ENCODE measurements at places on chromosomes 5 and 9. TPM values are rescaled to one million over a fixed set of nuclear protein-coding genes. Genes with fewer than 3 reads are reported as not detected.

GRCh38 chr5:32714836-32715235 lies 3.7 kb downstream of the NPR3 start:
- no peak for DNase-seq

- peak; percentile 71 for DNase-seq
Measured at GRCh38 chr5:139710319-139711066, 62.3 kb downstream of the CXXC5 start.

The ADAMTS6 gene
- total RNA-seq, result 1.5 TPM

The HRCT1 gene
- total RNA-seq, result not detected

DNA sequence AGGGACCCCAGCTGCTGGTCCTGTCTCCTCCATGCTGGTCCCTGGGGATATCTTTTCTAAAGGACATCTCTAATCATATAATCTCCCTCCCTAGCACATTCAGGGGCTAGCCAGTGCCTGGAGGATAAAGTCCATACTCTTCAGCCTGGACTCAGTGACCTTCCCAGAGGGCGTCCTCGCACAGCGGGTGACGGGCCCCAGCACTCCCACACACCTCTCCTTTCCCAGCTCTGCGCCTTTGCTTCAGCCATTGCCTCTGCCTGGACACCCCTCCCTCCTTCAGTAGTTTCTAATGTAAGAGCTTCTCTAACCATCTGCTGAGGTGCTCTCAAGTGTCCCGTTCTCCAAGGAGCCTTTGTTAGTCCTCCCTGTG lies 15.2 kb upstream of the TNIP1 start:
- no peak for DNase-seq

GRCh38 chr9:93171261-93171990 lies 12.5 kb upstream of the WNK2 start:
- no peak for DNase-seq

- no peak for DNase-seq
Measured at GRCh38 chr5:83972236-83972635, 251.6 kb upstream of the HAPLN1 start.

DNA sequence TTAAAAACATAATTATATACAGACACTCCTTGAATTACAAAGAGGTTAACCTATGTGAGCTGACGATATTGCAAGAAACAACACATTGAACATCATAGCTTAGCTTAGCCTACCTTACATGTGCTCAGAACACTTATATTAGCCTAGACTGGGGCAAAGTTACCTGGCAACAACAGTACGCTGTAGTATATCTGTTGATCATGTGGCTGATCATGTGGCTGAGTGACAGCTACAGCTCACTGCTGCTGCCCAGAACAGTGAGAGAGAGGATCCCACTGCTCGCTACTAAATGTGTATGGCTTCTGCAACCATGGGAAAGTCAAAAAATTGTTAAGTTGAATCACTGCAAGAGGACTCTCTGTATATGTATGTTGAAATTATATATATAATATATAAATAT lies 169.9 kb downstream of the CDH9 start:
- DNase-seq, result no peak

DNA sequence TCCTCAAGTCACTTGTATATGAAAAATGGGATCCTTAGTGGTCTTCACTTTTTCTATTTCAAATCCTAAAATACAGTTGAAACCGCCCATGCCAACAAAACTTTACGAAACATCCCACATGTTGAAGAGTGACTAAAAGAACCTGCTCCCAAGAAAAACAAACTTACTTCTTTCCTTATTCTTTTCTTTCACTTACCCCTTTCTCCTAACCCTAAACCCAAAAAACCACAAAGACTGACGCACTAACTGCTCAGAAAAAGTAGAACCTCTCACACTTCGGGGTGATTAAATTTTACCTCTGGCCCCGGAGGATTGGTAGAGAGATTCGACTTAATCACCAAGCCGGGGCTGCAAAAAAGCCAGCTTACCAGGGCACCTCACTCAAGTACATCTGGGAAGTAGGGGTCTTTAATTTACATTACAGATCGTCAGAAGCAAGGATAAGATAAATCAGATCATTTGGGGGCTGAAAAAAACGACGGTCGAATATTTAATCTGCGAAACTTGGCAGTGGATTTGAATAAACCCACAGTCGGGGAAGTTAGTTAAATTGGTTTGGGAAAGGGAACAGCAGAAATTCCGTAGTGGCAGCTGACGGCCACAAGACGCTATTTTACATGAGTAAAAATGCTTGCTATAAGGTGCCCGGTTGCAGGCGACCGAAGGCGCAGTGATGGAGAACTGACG lies 1.3 kb downstream of the CDO1 start:
- no peak for DNase-seq

DNA sequence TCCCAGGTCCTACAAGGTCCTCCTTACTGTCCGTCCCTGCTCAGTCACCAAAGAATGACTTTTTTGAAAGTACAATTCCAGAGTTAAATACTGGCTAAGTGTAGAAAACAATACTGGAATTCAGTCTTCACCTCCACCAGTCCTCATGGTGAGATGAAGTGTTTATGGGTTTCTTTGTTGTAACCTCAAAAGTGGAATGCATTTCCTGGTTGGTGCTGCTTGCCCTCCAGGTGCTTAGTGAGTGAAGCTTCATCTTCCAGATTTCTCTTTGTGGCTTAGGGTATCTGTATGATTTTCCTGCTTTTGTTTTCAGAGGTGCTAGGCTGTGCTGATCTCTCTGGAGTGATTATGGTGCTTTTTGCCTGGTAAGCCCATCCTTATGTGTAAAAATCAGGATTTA lies 49.4 kb upstream of the DHFR start:
- DNase-seq, result no peak

The SH2D3C gene
- 21.5 TPM for total RNA-seq

The MYOZ3 gene
- 0.16 TPM for total RNA-seq

DNA sequence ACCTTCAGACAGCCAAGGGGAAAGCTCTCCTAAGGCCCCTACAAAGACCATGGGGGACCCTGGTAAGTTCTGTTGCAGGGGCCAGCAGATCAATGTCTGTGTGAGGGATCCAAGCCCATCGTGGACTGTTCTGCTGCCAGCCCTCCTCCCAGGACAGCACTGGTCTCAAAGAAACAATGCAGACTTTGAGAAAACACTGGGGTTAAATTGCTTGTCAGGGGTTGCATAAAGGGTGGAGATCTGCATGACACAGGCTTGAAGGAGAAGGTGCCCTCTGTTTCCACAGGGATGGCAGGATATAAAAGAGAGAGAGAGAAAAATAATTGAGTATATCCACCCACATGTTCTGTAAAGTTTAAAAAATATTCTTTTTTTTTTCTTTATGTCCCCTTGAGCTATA lies 157.6 kb upstream of the TBC1D2 start:
- no peak for DNase-seq

GRCh38 chr5:88657906-88658775 lies 224.8 kb downstream of the MEF2C start:
- no peak for DNase-seq

The TNFAIP8 gene
- total RNA-seq, result 178 TPM

The BHMT2 gene
- total RNA-seq, result not detected

The OR1Q1 gene
- not detected for total RNA-seq

The CAPSL gene
- total RNA-seq, result 0.68 TPM

GRCh38 chr5:158840193-158840592 lies 259.5 kb downstream of the EBF1 start:
- no peak for DNase-seq

GRCh38 chr5:43192558-43193180 lies 644 bp downstream of the NIM1K start:
- peak; percentile 31 for DNase-seq

The CCDC152 gene
- total RNA-seq, result 18.1 TPM

- DNase-seq, result no peak
Measured at GRCh38 chr9:83906144-83906543, 15.1 kb downstream of the KIF27 start.

DNA sequence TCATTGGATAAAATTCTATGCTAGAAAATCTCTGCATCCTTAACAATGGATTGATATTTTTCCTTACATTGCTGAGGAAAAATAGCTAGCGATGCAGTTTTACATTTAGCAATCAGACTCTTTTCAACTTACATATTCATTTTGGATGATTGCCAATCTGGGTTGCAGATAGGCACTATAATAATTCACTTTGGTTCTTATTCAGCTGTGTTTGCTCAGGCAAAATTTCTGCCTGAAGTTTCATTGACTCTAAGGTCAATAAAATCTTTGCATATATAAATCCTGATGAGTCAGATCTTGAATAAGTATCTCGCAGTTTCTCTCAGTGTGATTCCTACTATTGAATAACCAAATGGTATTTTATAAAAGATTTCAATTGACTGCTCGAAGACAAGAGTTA lies 1105.8 kb downstream of the CDH18 start:
- DNase-seq, result no peak

- no peak for DNase-seq
Measured at GRCh38 chr9:20573023-20573422, 49.3 kb downstream of the MLLT3 start.

- no peak for DNase-seq
Measured at GRCh38 chr5:52727020-52727419, 60.7 kb upstream of the ITGA1 start.

The TMOD1 gene
- 1.5 TPM for total RNA-seq

DNA sequence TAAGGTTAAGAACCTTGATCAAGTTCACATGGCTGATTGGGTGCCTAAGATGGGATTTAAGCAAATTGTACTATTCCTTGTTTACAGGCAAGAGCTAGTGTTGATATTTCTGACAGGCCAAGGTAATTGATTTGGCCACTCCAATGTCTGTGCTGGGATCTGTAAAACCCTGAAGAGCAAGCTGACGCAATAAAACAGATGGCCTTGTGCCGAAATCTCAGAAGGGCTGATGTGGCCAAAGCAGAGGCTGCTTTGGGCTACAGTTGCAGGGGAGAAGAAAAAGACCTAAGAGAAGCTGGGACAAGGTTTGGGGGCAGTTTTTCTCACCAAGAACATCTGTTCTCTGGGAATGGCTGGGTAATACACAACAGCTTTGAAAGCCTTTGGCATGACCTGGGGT lies 463.2 kb upstream of the ZNF608 start:
- no peak for DNase-seq

- DNase-seq, result no peak
Measured at GRCh38 chr5:154627698-154628678, 127.2 kb upstream of the LARP1 start.

- no peak for DNase-seq
Measured at GRCh38 chr5:119926301-119926700, 296.9 kb downstream of the FAM170A start.

GRCh38 chr9:1456301-1457024 lies 406.3 kb downstream of the DMRT2 start:
- no peak for DNase-seq
